ENCODE measurements at places on chromosomes 16 and 17.

DNA sequence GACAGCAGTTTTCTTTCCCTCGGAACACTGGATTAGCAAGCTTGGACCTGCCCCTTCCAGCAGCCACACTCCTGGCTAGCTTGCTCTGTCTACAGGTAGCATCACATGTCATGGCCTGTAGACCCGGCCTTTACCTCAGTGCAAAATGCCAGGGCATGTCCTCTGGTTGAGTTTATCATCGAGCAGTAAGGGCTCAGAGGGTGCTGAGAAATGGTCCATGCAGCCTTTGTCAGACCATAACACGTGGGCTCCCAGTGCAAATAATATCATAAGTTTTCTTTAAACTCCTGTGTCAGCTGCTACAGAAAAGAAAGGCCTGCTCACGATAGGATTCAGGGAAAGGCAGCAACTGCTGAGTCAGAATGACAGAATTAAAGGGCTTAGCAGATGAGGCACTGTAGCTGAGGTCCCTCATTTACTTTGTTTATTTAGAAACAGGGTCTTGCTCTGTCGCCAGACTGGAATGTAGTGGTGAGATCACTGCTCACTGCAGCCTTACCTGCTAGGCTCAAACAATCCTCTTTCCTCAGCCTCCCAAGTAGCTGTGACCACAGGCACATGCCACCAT, 8.0 kb upstream of the GNA13 start:
- DNase-seq, result no peak

- DNase-seq, result no peak
Observed at GRCh38 chr17:14337596-14338079, 36.8 kb downstream of the HS3ST3B1 start.

GRCh38 chr16:67663151-67663876, 2.6 kb downstream of the PARD6A start:
- no peak for DNase-seq

GRCh38 chr17:2844416-2844815, 48.2 kb downstream of the RAP1GAP2 start:
- DNase-seq, result no peak
